Mucosa of descending colon (tissue), 3 donors: ENCODE measurements at places on chromosomes 1 and 21.

GRCh38 chr1:182357913-182358312, 33.7 kb downstream of the GLUL start:
- DNase-seq, result no peak

GRCh38 chr1:89739844-89740216, 81.0 kb upstream of the LRRC8D start:
- DNase-seq, result no peak

- DNase-seq, result no peak
These were observed 45.5 kb downstream of the PRDM15 start for GRCh38 chr21:41833497-41834115.

DNA sequence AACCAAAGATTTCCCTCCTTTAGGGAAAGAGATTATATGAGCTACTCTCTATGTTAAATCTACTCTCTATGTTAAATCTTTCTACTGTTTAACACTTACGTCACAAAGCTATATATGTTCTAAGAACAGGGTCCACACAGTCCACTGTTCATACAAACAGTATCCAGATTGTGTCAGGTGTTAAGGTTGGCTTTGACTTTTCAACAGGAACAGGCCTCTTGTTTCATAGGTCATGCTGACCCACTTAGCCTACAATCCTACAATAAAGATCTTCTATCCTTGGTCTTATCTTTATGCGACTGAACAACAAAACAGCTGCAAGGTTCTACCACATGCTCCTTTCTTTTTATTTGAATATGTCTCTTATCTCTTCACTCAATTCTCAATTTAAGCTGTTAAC, 134.9 kb downstream of the LTN1 start:
- no peak for DNase-seq

DNA sequence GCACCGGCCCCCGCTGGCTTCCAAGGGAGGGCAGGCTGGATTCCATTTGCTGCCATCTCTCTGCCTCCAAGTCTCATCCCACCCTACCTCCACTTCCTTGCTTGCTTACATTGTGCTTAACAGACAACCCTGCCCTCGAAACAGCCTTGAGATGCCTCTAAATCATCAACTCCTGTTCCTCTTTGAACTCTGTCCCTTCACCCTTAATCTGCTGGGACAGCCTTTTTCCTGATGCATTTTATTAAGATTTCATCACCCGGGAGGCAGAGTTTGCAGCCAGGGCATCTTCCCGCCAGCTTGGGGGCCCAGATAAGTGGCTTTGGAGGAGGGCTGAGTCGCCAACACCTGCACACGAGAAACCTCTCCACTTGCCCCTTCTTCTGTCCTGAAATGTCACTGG, 192.5 kb downstream of the KAZN start:
- no peak for DNase-seq

DNA sequence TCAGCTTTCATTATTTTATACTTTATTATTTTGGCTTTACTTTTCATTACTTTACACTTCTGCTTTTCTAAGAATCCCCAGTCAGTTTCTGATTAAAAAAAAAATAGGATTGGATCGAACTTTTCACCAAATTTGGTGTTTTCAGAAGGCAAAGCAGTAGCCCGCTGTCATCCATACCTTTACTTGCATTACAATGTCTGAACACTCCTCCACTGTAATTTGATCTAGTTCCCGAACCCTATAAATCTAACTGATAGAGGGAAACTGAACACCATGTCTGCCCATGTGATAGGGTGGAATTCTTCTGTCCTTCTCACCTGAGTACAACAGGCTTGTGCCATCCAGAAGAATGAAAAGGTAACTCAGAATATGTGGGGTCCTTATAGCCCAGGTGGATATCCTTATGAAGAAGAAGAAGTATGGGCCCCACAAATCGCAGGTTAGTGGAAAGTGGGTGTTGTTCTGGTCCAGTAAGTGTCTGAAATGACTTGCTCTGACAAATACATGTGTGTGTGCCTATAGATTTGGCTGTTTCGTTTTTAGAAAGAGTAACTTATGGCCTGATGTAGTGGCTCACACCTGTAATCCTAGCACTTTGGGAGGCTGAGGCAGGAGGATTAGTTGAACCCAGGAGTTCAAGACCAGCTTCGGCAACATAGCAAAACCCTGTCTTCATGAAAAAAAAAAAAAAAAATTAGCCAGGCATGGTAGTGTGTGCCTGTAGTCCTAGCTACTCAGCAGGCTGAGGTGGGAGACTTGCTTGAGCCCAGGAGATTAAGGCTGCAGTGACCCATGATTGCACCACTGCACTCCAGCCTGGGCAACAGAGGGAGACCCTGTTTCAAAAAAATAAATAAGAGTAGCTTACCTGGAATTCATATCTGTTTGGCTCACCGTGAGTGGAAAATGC, 26.6 kb upstream of the CDC14A start:
- no peak for DNase-seq

DNA sequence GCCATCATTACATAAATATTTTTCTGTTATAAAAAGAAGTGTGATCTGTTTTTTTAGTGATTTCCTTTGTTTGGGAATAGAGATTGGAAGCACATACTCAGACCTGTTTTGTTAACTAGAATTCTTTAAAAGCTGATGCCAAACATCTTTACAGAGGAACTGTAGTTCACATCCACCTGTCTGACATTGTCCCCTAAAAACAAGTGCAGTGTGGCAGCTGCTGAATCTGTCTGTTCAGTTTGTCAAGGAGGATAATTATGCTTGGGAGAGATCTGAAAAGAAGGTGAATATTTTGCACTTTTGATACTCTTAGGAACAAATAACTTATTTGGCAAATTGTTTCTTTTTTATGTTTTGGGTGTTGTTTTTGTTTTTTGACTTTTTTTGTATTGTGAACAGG, 13.6 kb downstream of the AGMAT start:
- DNase-seq, result no peak

DNA sequence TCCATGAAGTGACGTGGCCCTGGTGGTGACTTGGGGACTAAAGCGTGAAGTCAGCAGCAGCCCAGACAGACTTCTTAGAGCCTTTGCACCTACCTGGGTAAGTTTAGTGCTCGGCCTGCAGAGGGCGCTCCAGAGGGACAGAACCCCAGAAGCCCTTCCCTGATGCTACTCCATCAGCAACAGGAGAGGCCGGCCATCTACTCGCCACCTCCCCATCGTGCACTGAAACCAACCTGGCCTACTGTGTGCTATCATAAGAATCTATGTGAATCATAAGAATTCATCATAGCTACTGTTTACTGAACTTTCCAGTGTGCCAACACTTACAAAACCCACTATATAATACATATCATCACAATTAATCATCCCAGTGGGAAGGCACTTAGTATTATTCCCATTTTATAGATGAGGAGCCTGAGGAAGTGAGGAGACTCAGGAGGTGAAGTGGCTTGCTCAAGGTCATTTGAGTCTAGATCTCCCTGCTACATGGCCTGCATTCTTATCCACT, 7.9 kb upstream of the EDN2 start:
- DNase-seq, result peak; percentile 60

GRCh38 chr1:188022661-188023060, 1193.9 kb downstream of the PLA2G4A start:
- DNase-seq, result no peak

DNA sequence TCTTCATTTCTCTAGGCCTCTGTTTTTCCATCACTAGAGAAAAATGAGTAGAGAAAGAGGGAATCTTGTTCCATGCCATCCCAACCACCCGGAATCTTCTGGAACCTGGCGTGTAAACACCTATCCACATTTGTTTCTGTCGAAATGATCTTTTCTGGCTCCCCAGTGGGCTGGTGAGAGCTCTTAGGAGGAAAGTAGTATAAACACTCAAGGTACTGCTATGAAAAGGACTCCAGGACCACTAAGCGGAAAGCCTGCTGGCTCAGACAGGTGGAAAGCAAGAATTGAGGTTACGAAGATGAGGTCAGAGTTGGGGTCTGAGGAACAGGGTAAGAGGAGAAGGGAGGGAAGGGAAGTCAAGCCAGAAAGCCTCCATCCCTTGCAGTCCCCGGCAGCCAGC, 90.8 kb downstream of the PLXNA2 start:
- DNase-seq, result no peak

- peak; percentile 44 for DNase-seq
These were observed 12.2 kb downstream of the CRABP2 start for GRCh38 chr1:156692925-156693847.

DNA sequence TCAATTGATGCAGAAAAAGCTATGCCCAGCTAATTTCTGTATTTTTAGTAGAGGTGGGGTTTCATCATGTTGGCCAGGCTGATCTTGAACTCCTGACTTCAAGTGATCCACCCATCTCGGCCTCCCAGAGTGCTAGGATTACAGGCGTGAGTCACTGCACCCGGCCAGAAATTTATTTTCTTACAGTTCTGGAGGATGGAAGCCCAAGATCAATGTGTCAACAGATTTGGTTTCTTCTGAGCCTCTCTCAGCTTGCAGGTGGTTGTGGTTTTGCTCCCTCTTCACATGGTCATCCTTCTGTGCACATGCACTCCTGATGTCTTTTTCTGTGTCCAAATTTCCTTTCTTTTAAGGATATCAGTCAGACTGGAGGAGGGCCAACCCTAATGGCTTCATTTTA, 35.6 kb downstream of the SHCBP1L start:
- DNase-seq, result no peak

DNA sequence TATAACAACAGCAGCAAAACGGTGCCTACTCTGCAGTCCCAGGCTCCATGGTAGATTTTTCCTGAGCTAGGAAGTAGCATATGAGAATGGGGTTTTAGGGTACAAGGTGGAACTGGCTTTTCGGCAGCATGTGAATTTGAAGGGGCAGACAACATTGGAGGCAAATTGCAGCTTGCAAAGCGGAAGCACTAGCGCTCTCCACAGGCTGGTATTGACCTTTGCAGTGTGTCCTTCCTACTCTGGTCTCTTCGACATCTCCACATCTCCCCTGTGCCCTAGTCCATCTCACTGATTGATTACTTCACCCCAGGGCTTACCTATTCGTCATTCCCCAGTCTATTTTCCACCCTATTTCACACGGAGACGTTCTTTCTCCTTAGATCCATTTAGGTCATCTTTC, 13.0 kb downstream of the IGSF21 start:
- DNase-seq, result no peak

GRCh38 chr1:152001631-152002584, 8.2 kb upstream of the S100A10 start:
- peak; percentile 88 for DNase-seq

GRCh38 chr1:213446496-213446895, 395.5 kb downstream of the RPS6KC1 start:
- DNase-seq, result no peak

- DNase-seq, result peak; percentile 71
These were observed 21.8 kb downstream of the SLC27A3 start for GRCh38 chr1:153796786-153797659.

- no peak for DNase-seq
These were observed 58.4 kb upstream of the TENT5B start for GRCh38 chr1:27071049-27071416.

GRCh38 chr1:85243372-85243771, 16.1 kb downstream of the C1orf52 start:
- no peak for DNase-seq

GRCh38 chr1:116375887-116376728, 3.1 kb downstream of the ATP1A1 start:
- DNase-seq, result peak; percentile 89

GRCh38 chr1:221664253-221664652, 77.6 kb downstream of the DUSP10 start:
- DNase-seq, result no peak

- no peak for DNase-seq
These were observed 45.7 kb upstream of the HOOK1 start for GRCh38 chr1:59768792-59769735.

- no peak for DNase-seq
These were observed 7.4 kb downstream of the ACADM start for GRCh38 chr1:75731881-75732280.

GRCh38 chr1:64335636-64336035, 132.2 kb downstream of the UBE2U start:
- DNase-seq, result no peak

GRCh38 chr1:98496256-98496995, 165.1 kb upstream of the SNX7 start:
- no peak for DNase-seq

GRCh38 chr1:51621161-51621560, 4.3 kb downstream of the OSBPL9 start:
- no peak for DNase-seq

DNA sequence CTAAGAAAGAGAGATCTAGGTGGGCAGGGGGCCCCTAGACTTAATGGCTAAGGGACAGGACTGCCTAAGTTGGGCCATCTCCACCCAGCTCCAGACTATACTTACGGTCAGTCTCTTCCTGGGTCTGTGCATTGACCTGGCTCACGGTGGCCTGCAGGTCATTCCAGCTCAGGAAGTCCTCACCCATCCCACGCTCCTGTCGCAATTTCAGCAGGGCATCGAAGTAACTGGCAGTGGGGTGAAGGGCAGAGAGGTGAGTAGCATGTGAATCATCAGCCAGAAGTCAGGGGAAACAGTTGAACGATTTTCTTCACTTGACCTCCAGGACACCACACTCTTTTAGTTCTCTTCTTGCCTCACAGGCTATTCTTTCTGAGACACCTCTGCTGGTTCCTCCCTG, 20.5 kb downstream of the IQGAP3 start:
- no peak for DNase-seq

GRCh38 chr1:180815188-180815587, 97.5 kb upstream of the KIAA1614 start:
- no peak for DNase-seq

DNA sequence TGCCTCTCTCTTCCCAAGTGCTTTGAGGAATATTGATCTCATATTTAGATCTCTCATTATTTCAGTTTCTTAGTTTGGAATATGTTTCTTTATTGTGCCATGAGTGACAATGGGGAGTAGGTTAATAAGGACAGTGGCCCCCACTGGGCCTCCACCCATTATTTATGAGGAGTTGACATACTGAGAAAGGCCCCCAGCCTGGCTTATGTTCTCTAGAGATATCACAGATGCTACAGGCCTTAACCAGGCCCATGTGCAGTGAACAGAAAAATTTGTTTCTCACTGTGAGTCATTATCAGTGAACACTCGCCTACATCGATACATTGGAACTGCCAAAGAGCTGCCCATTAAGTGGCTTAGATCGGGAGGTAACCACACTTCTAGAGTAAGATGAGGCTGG, 35.7 kb upstream of the SYT6 start:
- no peak for DNase-seq

GRCh38 chr1:97886199-97886598, 34.6 kb downstream of the DPYD start:
- no peak for DNase-seq

DNA sequence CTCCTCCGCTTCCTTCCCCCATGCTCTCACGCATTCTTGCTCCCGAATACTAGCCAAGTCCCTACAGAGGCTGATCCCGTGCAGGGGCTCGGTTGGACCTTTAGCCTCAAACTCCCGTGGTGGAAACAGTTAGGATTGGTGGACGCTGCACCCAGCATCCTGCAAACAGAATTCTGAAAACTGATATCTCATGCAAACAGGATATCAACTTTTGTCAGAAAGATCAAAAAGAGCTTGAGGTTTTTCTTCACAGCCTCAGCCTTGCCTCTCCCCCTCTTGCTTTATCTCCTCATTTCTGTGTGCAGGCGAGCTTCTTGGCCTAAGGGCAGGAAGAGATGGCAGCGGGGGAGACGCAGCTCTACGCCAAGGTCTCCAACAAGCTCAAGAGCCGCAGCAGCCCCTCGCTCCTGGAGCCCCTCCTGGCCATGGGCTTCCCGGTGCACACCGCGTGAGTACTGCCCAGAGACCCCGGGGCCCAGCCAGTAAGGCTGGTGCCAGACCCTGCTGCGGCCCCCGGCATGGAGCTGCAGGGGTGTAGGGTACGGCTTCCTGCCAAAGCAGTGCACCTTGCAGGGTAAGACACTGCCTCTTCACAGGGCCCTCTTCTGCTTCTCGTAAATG, at the start of gene UBASH3A:
Gene UBASH3A, plus strand, starts transcription at position 292 of the 621 bp plus-strand sequence. Its CDS starts 44 bp downstream, at position 336.
- DNase-seq, result no peak

- DNase-seq, result no peak
These were observed 109.4 kb downstream of the UCHL5 start for GRCh38 chr1:192949783-192950182.

GRCh38 chr1:240618946-240619345, 7.0 kb upstream of the GREM2 start:
- no peak for DNase-seq
